Stimulated activated CD8-positive, alpha-beta memory T cell treated with anti-CD3 and anti-CD28 coated beads, Interleukin-7, amount 100 ng/mL, for 24 hours (primary cell): ENCODE measurements at places on chromosomes 12 and 14.

GRCh38 chr14:70188659-70189455, at the start of gene SLC8A3:
SLC8A3 (minus strand) TSS chr14:70188951; CDS start chr14:70168422, 20,529 bp downstream.
- DNase-seq, result no peak

GRCh38 chr14:103551338-103551762, 11.1 kb downstream of the BAG5 start:
- DNase-seq, result no peak

DNA sequence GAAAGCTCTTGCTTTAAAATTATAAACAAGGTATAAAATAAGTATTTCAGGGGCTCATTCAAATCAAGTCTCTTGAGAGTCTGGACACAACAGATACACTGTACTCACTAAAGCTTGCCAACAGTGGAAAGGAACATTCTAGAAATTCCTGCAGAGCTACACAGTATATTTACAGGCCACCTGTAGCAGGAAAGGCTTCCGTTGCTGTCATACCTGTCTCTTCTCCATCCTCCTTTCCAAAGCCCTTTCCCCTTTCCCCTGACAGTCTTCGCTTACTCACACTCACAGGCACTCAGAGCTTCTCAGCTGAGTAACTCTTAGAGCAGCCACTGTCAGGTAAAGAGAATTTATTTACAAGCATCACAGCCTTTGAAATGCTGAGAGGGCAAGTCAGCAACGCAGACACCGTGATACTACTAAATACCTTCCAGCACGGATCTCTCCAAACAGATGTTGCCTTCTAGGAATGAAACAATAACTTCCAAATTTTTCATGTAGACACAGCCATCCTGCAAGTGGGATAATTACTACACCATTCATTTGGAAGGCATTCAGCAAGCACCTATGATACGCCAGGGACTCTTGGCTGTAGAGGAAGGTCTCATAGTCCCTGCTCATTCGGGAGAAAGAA, 167.9 kb downstream of the FOXN3 start:
- no peak for DNase-seq

GRCh38 chr12:25970916-25971653, 12.6 kb downstream of the RASSF8 start:
- no peak for DNase-seq

GRCh38 chr12:1297206-1297605, 297.2 kb downstream of the FBXL14 start:
- DNase-seq, result no peak

- DNase-seq, result no peak
Observed at GRCh38 chr14:32865827-32866376, 72.8 kb upstream of the NPAS3 start.
